Stimulated activated CD8-positive, alpha-beta memory T cell treated with anti-CD3 and anti-CD28 coated beads, Interleukin-15, amount 100 ng/mL, for 1 hour (primary cell): ENCODE measurements at places on chromosomes 1 and 21.

- no peak for DNase-seq
Measured at GRCh38 chr1:243841507-243841906, 8.5 kb downstream of the AKT3 start.

DNA sequence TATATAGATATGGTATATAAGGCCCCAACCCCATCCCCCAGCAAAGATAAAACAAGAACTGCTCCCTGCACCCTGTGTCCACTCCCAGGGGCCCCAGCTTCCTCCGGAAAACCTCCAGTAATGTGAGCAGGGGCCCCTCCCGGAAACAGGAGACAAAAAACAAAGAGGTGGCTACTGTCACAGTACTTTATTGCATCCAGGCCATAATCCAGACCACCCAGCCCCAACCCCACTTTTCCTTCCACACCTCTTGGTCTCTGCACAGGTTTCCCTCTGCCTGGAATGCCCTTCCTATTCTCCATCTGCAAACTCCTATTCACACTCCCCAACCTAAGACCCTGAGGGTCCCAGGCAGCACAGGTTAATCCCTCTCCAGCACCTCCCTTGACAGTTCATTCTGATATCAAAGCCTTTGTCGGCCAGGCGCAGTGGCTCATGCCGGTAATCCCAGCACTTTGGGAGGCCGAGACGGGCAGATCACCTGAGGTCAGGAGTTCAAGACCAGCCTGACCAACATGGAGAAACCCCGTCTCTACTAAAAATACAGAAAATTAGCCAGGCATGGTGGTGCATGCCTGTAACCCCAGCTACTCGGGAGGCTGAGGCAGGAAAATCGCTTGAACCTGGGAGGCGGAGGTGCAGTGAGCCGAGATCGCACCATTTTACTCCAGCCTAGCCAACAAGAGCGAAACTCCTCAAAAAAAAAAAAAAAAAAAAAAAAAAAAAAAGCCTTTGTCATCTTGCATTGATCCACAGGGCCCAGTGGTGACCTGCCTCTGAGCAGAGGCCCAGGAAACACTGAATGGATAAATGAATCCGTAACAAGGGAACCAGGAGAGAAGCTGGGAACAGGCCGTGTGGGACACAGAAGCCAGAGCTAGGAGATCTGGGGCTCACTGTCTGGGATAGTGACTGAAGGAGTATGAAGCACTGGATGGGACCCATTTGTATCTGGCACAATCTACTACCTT, 2.3 kb upstream of the AUNIP start:
- no peak for DNase-seq

DNA sequence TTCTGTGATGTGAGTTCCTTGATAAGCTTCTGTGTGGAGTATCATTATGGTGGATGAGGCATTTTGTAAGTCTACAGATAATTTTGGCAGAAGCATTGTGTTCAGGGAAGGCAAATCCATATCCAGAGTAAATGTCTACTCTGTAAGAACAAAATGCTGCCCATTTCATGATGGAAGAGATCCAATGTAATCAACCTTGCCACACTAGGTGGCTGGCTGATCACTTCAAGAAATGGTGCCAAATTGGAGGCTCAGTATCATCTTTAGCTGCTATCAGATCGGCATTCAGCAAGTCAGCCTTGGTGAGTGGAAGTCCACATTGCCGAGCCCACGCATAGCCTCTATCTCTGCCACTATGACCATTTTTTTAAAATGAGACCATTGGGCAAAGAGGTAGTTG, 565.8 kb upstream of the USP24 start:
- DNase-seq: no peak

- DNase-seq: no peak
Measured at GRCh38 chr1:38989979-38990378, 1.1 kb upstream of the AKIRIN1 start.

GRCh38 chr1:96234299-96234698, 487.3 kb upstream of the PTBP2 start:
- DNase-seq: no peak
